Putamen (tissue), 1 donor: ENCODE measurements at places on chromosomes 1 and 21.

DNA sequence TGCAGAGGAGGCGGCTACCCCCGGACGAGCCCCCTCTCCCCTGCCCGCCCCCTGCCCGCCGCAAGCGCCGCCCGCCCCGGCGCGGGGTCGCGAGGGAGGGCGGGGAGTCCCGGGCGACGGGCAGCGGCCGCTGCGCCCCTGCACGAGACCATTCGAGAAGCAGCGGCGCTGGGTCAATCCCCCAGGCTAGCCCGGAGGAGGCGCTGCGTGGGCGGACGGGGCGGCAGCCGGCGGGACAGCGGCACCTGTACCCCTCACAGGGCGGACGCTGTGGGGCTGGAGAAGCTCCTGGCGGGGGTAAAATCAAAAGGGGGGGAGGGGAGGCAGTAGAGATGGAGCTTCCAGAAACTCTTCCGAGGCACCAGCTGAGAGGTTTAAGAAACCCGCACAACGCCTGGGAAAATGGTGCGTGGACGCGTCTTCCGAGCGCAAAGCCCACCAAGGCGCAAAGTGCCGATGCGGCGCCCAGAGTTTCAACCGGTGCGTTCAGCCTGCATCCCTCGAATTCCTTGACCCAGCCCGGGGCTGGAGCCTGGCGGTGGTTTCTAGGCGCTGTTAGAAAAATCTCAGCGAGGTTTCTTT lies at the start of gene PLPPR5:
TSS of gene PLPPR5 (minus strand) at position 1 of the 582 bp plus-strand sequence. CDS start 190 bp downstream, outside the sequence.
- no peak for DNase-seq

GRCh38 chr1:229224308-229224707 lies 46.6 kb upstream of the RAB4A start:
- DNase-seq = no peak

DNA sequence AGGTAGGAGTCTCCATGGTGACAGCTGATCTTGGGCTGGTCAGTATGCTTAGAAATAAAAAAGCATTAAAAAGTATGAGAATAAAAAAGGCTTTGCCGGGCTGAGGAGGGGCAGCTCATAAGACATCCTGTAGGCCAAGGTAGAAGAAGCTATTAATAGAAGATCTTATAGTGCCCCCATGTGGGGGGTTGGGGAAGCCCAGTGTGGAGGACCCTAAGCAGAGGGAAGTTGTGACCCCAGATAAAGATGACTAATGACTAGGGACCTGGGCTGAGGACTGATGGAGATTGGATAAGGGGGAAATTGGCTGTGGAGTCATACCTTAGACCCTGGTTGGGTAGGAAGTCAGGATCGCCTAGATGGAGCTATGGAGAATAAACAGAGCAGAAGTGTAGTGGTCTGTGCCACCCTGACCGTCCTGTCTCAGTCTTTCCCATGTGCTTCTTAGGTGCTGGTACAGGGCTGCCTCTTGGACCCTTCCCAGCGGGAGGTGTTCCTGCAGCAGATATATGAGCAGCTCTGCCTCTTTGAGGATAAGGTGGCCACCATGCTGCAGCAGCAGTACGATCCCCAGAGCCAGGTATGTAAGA lies 25.0 kb downstream of the SZT2 start:
- peak; percentile 34 for DNase-seq

GRCh38 chr1:170032531-170033280 lies 41.8 kb downstream of the KIFAP3 start:
- no peak for DNase-seq

- no peak for DNase-seq
These were observed 16.8 kb upstream of the SMYD2 start for GRCh38 chr1:214264196-214264595.

GRCh38 chr1:67307251-67308060 lies at the start of gene IL12RB2:
Gene IL12RB2 (plus strand): TSS chr1:67307873. CDS start chr1:67320369, 12,496 bp downstream.
- no peak for DNase-seq
